ENCODE measurements at places on chromosomes 5 and 9.

DNA sequence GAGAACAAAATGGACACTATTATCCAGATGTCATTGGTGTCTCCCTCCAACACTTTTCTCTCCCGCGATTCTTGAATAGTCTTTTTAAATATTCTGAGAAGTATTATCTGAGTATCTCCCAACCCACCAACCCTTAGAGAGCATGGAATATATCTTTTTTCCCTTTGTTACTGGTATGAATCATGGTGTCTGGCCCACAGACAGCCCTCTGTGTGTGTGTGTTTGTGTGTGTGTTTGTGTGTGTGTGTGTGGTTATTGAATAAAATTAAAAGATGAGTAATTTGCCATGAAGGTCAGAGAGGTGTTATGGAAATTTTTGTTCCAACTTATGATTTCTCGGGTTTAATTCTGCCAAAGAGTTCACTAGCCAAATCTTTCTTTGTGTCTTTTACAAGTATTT lies 47.7 kb downstream of the CAMK4 start:
- DNase-seq, result no peak

- DNase-seq, result no peak
Observed at GRCh38 chr5:181173027-181173419, 25.6 kb downstream of the OR2V2 start.

DNA sequence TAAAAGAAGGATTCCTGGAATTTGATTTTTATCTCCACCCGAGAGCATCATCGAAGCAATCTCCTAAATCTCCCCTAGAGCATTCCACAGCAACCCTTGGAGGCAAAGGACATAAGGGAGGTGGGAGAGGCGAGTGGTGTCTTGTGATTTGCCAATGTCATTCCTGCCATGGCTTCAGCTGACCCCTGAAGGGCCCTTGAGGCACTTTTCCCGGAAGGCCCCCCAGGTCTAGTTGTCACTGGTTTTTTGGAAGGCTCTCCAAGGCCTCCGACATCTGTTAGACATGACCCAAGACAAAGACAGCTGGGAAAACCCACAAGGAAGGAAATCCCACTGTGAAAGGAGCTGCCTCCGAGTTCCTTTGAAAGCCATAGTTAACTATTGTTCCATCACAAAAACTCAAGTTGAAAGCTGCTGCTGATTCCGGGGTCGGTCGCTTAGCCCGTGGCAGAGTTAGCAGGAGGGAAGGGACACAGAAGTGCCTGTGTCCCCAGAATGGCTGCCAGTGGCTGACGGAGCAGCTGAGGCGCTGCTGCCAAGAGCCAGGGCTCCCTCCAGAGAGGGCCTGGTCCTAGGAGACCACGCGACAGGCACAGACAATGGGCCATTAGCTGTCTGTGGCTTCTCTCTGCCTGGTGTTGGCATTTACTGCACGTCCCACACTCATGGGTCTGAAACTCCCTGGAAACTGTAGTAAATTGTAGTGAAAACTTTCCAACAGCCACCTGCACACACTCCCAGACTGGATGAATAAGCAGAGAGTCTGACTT lies 24.4 kb upstream of the TRIO start:
- DNase-seq, result no peak

- no peak for DNase-seq
Observed at GRCh38 chr5:108467563-108467962, 85.7 kb upstream of the FBXL17 start.

DNA sequence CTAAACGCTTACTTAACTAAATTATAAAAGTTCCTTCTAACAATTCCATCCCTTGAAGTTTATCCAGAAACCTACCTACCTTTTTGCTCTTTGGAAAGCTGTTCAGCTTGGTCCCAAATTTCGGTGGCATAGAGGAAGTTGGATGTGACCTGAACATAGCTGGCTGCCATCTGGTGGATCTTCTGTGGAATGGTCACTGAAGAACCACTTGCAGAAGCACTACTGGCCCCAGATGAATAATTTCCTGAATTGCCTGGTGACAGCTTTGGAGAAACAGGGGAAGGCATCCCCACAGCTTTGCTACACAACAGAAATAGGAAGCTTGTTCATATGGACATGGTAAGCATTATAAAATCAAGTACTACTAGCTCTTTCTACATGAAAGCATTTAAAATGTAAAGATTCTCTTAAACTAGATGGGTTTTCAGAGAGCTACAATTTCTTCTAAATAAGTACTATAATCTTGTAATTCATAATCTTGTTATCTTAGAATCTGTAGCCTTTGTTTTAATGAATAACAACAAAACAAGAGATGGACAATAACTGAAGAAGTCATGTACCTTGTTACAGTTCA lies 9.9 kb downstream of the LEAP2 start:
- no peak for DNase-seq

Data from stimulated activated CD8-positive, alpha-beta memory T cell treated with anti-CD3 and anti-CD28 coated beads, Interleukin-4, amount 100 ng/mL, for 1 hour (primary cell).